ENCODE measurements at places on chromosomes 5 and 9.

DNA sequence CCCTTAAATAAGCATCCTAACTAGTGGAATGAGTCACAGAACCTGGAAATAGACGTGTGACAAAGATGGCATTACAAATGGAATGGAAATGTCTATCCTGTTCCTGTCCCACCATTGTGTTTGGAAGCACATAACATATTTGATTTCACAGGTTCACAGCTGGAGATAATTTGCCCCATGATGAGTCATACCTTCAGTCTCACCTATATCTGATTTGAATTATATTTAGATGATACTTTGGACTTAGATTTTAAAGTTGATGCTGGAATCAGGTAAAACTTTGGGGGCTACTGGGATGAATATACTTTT lies 92.5 kb downstream of the CEMIP2 start:
- no peak for DNase-seq

GRCh38 chr5:154190595-154191304 lies at the start of gene GALNT10:
TSS of gene GALNT10 (plus strand) at chr5:154190733. CDS start at chr5:154190867, 134 bp downstream.
- DNase-seq = no peak

GRCh38 chr9:137575716-137576411 lies 2.9 kb downstream of the DPH7 start:
- no peak for DNase-seq

DNA sequence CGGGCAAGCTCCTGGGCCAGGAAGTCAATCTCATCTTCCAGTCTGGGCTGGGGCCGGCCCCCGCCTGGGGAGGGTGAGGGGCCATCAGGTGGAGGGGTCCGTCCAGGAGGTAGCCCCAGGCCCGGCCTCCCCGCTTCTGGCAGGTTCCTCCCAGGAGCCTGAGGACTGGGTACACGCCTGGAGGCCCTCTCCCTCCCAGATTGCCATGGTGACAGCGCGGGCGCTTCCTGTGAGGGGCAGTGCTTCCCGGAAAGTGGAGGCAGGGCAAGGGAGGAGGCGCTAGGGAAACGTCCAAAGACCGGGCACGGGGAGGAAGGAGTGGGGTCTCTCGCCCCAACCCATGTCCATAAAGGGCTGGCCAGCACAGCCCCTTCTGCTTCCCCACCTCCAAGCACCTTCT lies 4.9 kb downstream of the NPDC1 start:
- no peak for DNase-seq

DNA sequence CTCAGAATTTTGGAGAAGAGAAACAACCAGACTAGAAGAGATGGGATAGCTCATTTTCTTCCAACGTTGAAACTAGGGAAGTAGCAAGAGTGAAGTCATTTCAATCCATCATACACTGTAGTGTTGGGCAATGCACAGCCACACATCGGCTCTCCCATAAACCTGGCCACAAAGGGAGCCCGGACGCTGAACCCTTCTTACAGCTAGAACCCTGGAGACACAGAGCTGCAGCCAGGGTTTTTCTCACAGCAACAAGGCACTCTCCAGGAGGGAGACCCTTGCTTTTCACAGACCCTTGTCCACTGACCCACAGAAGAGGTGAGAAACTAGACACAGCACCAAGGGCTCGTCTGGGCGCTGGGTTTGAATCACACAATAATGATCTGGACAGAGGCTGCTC lies 101.4 kb upstream of the FSTL4 start:
- DNase-seq = no peak

DNA sequence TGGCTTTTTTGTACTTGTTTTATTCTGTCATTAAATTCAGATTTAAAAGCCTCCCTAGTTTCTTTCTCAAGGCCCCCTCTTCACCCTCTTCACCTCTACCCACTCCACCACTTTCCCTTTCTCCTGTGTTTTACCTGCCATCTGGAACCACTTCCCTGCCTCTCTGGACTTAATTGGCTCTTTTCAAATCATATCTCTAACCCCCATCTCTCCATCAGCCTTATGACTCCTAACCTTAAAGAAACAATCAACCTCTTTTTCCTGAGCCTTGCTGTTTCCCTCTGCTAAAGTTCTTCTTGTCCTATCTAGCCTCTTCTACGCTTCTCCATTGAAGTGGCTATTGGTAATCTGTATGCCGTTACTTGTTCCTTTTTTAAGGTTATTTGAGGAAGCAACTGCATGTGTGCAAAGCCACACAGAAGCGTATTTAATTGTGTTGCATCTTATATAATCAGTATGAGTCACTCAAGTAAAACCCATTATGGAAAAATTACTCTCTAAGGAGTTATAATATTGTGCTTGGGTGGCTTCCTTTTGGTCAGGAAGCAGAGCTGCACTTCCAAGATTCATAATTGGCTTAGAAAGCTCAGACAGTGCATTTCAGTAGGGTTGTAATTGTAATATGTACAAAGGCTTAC lies 653.6 kb upstream of the ITGA1 start:
- DNase-seq = no peak

DNA sequence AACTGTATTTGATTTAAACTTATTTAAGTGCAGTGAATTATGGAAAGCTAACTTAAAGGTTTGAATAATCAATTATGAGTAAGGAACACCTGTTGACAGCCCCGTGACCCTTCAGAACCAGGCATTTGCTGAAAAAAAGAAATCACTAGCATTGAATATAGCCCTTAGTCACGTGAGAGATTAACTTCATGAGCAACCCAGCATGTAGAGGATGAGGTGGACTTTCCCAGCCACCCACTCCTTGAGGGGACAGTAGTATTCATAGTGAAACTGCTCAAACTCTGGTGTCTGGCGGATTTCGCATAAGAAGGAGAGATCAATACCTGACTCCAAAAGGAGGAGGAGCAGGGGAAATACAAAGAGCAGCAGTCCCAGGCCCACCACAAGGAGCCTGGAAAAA lies 184.8 kb upstream of the RASEF start:
- no peak for DNase-seq

DNA sequence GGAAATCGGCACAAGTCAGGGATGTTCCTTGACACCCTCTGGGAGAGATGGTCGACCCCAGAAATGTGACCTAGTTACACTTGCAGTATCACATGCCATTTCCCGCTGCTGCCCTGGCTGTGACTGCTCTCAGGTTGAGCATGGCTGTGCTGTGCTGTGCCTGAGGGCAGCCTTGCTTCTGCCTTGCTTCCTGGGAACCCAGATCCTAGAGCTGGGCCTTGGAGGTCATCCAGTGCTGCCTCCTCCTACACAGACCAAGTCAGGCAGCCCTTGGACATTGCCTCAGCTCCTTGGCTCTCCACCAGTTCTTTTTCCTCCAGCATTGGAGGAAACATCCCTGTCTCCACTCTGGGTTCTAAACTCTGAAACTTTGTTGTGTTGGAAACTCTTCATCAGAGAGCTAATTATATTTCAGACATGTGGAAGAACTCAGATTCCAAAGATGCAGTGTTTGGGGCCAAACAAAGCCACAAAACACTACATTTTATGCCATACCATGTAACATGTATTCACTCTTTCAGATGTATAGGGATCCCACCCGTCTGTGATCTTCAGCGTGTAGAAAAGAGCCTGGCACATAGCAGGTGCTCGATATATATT lies 6.1 kb downstream of the MAMDC2 start:
- DNase-seq = no peak

GRCh38 chr5:137092831-137093230 lies 406.3 kb downstream of the SPOCK1 start:
- DNase-seq = no peak

Data from brain pericyte (primary cell).